SK-MEL-5 (cell line): ENCODE measurements at places on chromosomes 12 and 14. TPM values are rescaled to one million over a fixed set of nuclear protein-coding genes. Genes with fewer than 3 reads are reported as not detected.
A peak's percentile ranks its signal among the peaks of the same experiment; 100 is the strongest.

DNA sequence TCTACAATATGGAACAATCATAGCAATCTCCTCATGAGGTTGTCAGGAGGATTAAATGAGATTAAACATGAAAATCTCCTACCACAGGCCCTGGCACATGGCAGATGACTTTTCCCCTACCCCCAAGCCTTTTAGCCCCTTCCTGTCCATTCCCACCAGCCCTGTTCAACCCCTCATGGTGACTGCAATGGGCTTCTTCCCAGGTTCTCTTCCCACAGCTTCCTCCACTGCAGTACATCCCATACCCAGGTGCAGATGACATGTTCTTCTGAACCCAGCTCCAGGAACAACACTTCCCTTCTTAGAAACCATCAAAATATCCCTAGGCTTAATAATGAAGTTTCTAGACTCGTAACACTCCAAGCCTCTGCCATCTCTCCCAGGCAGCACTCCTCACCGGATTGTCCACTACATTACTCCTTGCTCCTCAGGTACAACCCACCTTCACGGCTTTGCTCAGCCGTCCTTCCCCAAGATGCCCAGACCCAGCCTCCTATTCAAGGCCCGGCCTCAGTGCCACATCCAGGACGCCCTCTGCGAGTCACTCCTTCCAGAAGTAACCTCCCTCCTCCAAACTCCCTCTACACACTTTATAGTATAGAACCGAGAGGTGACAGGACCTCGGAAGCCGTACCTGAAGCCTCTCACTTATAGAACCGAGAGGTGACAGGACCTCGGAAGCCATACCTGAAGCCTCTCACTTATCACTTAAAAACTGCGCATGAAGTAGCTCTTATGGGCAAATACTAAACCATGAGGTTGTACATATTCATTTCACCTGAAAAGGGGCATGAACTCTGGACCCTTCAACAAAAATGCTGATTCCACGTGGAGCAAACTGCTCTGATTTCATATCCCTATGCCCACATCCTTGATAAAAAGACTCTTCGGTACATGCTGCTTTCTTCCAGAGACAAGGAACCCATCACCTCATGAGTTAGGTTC is 1.5 kb downstream of the CRACR2A start:
- no peak for DNase-seq

DNA sequence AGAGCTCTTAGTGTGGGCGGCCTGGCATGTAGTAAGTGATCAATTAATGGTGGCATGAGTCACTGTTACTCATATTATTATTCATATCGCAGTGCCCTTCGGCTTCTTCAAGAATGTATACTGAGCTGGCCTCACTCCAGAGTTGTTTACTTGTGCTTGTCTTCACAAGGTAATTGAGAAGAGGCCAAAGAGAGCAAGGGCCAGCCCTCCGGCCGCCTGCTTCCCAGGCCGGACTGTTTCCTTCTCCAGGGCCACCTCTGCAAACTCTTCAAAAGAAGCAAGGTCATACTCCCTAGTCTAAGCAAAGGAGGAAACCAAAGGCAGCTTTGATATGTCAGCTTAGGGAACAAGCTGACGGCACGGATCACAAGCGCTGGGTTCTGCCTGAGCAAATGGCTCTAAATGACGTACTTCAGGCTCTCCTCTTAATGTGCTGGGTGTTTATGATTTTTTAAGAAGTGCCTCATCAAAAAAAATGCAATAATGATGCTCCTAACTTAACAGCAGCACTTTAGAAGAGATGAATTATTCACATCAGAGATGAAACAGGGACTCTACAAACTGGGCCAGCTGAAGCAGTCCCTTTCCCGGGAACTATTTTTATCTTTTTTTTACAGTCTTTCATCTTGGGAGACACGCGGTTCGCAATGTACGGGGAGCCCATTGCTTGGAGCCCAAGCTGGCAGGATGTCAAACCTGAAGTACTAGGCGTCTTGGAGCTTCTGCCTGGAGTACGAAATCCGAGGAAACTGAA is 65.6 kb upstream of the DLK1 start:
- no peak for DNase-seq

DNA sequence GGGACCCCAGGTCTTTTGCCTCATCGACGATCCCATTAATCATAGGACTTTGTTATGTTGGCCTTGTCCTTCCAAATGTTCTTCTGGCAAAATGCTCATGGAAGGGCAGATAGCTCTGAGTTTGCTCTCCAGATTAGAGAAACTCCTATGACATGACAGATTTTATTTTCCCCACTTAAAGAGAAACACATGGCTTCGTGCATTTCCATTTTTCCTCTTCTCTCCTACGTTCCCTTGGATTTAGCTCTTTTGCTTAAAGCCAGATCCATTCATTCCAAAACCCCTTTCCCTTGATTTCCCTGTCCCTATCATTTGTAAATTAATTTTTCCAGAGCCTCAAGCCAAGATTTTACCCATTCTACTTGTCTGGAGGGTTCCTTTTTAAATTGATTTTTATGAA is 2.9 kb downstream of the PRIMA1 start:
- no peak for DNase-seq

- no peak for DNase-seq
These were observed 32.0 kb upstream of the FAM181A start for GRCh38 chr14:93895023-93895604.

GRCh38 chr14:89251061-89251460 is 166.0 kb downstream of the FOXN3 start:
- no peak for DNase-seq

DNA sequence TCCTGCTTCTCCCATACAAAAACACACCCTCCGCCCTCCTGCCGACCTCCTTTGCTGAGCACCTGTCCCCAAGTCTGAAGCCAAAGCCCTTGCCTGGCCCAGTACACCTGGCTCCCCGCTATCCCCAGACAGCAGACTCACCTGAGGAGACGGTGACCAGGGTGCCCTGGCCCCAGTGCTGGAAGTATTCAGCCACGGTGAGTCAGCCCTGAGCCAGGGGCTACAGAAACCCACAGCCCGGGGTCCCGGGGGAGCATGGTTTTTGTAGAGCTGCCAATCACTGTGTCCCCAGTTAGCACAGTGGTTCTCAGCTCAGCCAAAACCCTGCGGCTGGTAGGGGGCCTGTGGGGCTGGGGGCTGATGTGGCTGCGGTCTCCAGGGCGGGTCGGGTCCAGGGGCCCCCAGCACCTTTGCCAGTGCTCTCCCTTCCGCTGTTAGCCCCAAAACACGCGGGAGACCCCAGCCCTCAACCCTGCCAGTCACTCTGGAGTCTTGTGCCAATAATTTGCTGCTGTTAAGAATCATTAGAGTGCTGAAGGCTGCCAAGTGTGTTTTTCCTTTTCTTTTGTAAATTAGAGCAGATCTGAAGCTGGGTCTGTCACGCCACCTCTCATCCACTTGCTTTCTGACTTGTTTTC is 339.0 kb downstream of the TMEM121 start:
- DNase-seq, result no peak

DNA sequence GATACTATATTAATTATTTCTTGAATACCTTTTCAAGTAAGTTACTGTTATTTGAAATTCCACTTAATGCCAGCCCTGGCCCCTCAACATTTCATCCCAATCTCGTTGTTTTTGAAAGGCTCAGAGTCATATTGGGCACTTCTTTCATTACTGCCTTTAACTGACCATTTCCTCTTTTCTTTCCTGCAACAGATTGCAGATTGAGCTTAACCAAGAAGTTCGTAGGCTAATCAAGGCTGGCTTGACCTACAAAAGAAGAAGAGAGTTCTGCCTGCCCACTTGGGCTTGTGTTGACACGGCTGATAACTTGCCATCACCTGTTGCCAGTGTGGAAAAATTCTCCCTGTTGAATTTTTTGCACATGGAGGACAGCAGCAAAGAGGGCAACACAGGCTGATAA is 91.0 kb downstream of the FLRT2 start:
- DNase-seq, result no peak

DNA sequence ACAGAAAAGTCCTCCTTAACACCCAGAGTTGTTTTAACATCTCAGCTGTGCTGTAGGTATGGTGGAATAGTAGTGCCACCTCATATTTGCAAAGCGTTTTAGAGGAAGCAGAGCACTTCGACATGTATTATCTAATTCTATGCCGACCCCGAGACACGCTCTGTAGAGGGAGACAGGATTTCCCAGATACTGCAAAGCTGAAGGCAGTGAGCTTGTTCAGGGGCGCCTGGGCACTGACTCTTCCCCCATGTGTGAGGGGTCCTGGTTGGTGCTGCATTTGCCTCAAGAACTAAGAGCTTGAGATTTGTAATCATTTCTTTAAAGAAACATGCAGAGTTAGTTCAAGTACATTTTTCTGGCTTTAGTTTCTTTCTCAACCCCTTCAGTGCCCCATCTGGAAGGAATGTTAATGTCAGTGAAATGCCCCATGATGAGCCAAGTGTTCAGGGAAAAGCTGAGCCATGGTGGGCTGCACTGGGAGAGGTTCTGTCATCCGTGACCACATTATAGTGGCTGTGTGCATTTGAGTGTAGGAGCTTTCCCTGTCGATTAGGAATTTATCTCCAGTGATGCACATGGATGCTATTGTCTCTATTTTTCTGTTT is 66.3 kb downstream of the MBIP start:
- DNase-seq, result peak; percentile 16

GRCh38 chr12:93214523-93215289 is 163.0 kb upstream of the NUDT4 start:
- no peak for DNase-seq

DNA sequence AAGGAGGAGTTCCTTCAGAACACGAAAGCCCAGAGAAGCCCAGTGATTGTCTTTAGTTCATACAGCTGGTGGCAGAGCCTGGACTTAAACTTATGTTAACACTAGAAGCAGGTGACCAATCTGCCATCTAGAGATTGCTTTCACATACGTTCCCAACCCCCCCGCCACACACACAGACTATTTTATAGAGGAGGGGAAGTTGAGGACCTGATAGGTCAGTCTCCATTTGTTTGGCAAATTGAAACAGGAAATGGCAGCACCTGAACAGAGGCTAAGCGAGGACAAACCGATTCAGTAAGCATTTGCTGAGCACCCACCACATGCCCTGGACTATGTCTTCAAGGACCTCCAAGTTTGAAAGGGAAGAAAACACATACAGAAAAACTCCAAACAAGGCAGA is 4.8 kb upstream of the PLEKHD1 start:
- no peak for DNase-seq

GRCh38 chr12:5318874-5319273 is 113.0 kb upstream of the NTF3 start:
- DNase-seq, result no peak

Gene POU6F1
- 1.5 and 3.1 TPM in 2 replicates for total RNA-seq

Gene ANKS1B
- total RNA-seq, result 15.1 TPM in 2 replicates

Gene CCDC196
- total RNA-seq, result not detected in 2 replicates

Gene GRIN2B
- 6.7 and 7.2 TPM in 2 replicates for total RNA-seq

Gene PDE3A
- total RNA-seq, result 29.0 and 30.5 TPM in 2 replicates

Gene PRH2
- 0.26 TPM in 1 of 2 replicates, not detected in the other for total RNA-seq

Gene SLC6A13
- 0.08 TPM in 1 of 2 replicates, not detected in the other for total RNA-seq

Gene FAM234B
- 14.4 and 15.6 TPM in 2 replicates for total RNA-seq

Gene CIDEB
- 0.35 and 0.48 TPM in 2 replicates for total RNA-seq

Gene RIMBP2
- not detected in 2 replicates for total RNA-seq

Gene MAP3K12
- total RNA-seq, result 10.1 and 11.4 TPM in 2 replicates
